ENCODE measurements at places on chromosomes 5 and 9.

GRCh38 chr5:116766470-116766947, 191.9 kb upstream of the SEMA6A start:
- no peak for DNase-seq

DNA sequence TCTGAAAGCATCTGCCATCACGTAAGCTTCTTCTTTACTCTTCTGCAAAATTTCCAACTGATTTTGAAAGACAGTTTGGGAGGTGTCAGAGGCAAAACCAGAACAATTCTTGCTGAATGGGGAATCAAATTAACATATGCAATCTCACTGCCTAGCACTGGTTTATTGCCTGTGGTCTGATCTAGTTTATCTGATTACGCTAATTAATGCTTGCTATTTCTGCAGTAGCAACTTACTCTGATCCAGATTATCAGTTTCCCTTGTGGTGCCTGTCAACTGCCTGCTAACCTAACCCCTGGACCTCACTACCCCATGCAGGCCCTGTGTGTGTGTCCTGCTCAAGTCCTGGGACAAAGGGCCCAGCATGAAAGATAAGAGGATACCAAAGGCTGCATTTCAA, 40.3 kb downstream of the CCDC125 start:
- DNase-seq: no peak

GRCh38 chr5:168159425-168159824, 132.0 kb upstream of the WWC1 start:
- DNase-seq: no peak

GRCh38 chr5:126855266-126855665, 78.3 kb downstream of the LMNB1 start:
- no peak for DNase-seq

DNA sequence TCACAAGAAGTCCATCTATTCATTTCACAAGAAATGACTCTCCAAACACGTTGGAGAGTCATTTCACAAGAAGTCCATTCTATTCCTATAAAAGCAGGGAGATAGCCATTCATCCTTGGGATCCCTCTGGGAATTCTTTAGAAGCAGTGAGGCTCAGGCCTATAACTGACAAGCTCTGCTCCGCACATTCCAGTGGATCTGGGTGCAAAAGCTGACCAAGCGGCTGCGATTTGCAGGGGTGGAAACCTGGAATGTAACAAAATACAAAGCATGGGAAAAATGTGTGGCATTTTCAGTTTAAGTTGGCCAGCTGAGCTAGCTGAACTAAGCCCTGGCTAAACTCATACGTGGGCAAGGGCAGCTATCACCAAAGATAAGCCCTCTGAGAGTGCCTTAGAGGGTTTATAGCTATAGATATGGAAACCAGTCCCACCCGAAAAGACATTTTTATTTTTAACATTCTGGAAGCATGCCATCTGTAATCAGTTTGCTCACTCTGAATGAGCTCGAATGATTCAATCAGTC, 8.7 kb downstream of the TAS2R1 start:
- DNase-seq: no peak

- DNase-seq: no peak
These were observed 61.2 kb upstream of the ZFR start for GRCh38 chr5:32505756-32506155.

DNA sequence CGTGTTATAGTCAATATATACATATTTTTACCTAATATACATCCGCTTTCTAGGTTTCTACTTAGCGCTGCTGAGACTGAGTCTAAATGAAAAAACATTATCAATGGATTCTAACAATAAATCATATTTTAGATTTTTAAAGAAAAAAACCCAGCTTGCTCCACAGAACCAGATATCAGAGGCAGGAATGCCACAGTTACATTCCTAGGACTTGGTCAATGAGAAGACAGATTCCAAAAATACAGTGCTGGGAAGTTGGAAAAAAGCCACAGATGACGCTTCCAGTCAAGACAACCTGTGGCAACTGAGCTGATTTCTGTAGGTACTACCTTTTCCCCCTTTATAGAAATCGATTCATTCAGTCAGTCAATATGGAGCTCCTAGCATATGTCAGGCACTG, 577 bp upstream of the CCDC112 start:
- no peak for DNase-seq

GRCh38 chr5:64286381-64286780, 120.7 kb downstream of the RNF180 start:
- DNase-seq: no peak

DNA sequence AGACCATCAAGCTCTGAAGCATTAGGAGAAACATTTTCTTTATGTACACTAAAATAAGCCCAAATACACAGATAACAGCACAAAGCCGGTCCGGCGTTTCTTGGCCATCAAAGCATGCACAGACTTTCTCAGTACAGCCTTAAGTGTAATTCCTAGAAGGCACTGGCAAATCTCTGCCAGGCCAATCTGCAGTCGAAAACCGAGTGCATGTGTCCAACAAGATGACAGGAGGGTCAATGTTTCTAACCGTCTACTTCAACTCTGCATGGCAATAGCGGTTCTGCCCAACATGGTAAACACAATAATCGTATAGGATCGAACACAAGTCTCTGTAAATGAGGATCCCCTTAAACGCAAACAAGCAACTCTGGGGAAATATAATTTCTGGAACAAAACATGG, 1.1 kb downstream of the ARL15 start:
- no peak for DNase-seq

DNA sequence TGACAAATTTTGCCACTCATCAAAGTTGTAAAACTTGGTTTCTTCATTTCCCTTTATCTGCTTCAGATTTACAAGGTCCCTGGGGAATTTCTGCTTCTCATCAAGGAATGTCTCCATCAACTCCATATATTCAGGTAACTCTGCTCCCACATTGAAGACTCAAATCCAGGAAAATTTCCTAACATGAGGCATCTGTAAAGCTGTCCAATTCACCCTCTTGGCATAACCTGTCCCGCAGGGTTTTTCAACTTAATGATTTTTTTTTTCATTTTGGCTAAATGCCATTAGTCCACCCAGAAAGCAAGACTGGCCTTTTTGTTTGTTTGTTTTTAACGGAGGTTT, 50.2 kb upstream of the SLC30A5 start:
- DNase-seq: no peak

GRCh38 chr5:9658706-9659105, 28.6 kb upstream of the TAS2R1 start:
- no peak for DNase-seq

DNA sequence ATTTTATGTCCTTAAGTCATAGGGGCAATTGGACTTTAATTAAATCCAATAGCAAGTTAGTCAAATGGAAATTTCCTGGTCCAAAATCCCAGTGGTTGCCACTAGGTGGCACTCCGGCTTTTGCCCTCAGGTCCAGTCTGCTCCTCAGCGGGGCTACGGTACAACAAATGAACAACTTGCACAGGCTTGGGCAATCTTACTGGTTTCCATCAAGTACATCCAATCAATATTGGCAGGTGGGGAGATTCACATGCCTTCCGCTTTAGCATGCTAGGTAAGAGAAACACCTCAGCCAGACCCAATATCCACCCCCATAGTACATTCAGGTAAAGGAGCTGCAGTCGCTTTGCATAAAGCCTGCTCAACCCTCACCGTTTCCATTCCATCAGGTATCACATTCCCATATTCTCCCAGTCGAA, 6.3 kb upstream of the MXD3 start:
- DNase-seq: peak; percentile 74

- DNase-seq: no peak
These were observed 13.0 kb downstream of the SNX24 start for GRCh38 chr5:122858451-122858850.

- DNase-seq: no peak
These were observed 77.8 kb downstream of the ZCCHC7 start for GRCh38 chr9:37198039-37198729.

GRCh38 chr5:54531546-54531945, 14.0 kb downstream of the SNX18 start:
- DNase-seq: no peak
